Erythroblast (primary cell): ENCODE measurements at places on chromosomes 5 and 9.

DNA sequence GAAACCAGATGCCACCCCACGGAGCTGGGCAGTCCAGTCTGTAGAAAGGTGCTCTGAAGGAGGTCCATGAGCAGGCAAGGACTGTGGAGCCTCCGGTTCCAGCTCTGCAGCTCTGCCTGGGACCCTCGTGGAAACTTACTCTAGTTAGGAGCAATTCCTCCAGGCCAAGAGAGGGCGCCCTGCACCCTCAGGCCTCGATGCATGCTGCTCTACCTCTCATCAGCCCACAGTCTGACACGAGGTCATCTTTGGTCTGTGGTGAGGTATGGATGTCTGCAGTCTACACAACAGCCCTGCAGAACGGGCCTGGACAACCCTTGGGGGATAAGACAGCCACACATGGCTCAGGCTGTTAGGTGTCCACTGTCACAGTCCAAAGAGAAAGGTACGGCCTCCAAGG lies 50.6 kb upstream of the UBTD2 start:
- no peak for DNase-seq

GRCh38 chr9:69603656-69604055 lies 68.5 kb downstream of the APBA1 start:
- DNase-seq = no peak

GRCh38 chr9:95545831-95546567 lies 29.2 kb upstream of the PTCH1 start:
- no peak for DNase-seq

- DNase-seq = no peak
These were observed 9.9 kb downstream of the TEK start for GRCh38 chr9:27118916-27119315.

DNA sequence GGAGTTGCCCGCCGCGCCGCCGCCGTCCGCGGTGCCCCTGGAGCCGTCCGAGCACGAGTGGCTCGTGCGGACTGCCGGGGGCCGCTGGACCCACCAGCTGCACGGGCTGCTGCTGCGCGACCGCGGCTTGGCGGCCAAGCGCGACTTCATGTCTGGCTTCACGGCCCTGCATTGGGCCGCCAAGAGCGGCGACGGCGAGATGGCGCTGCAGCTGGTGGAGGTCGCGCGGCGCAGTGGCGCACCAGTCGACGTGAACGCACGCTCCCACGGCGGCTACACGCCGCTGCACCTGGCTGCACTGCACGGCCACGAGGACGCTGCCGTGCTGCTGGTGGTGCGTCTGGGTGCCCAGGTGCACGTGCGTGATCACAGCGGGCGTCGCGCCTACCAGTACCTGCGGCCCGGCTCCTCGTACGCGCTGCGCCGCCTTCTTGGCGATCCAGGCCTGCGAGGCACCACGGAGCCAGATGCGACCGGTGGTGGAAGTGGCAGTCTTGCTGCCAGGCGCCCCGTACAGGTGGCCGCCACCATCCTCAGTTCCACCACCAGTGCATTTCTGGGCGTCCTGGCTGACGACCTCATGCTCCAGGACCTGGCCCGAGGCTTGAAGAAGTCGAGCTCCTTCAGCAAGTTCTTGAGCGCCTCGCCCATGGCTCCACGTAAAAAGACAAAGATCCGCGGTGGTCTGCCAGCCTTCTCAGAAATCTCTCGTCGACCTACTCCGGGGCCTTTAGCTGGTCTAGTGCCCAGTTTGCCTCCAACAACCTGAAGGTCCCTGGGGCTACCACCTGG lies 1.6 kb downstream of the SOWAHA start:
- no peak for DNase-seq
